ENCODE measurements at places on chromosomes 6 and 20.

- no peaks in the 10 kb centered on the region for H3K27me3 ChIP-seq
- no peak for DNase-seq
- H3K36me3 ChIP-seq, result no peaks in the 10 kb centered on the region
- no peak overlapping the region for H3K27ac ChIP-seq
Measured at GRCh38 chr6:134166511-134167261, 114.3 kb upstream of the SLC2A12 start.

GRCh38 chr6:44957156-44957555 lies 371.0 kb upstream of the RUNX2 start:
- H3K27ac ChIP-seq, result no peak overlapping the region
- H3K27me3 ChIP-seq, result no peaks in the 10 kb centered on the region
- no peaks in the 10 kb centered on the region for H3K36me3 ChIP-seq
- no peak for DNase-seq

- H3K4me3 ChIP-seq, result no peak overlapping the region
- no peak for DNase-seq
- H3K36me3 ChIP-seq, result no peaks in the 10 kb centered on the region
Measured at GRCh38 chr6:112906726-112907125, 559.6 kb downstream of the RFPL4B start.

- no peak overlapping the region for H3K4me3 ChIP-seq
- DNase-seq, result no peak
- no peaks in the 10 kb centered on the region for H3K4me1 ChIP-seq
- H3K36me3 ChIP-seq, result no peaks in the 10 kb centered on the region
Measured at GRCh38 chr20:11136691-11137090, 462.9 kb upstream of the JAG1 start.

GRCh38 chr20:36817496-36817895 lies 43.9 kb upstream of the DSN1 start:
- no peak overlapping the region for H3K4me3 ChIP-seq
- DNase-seq, result no peak
- H3K27me3 ChIP-seq, result no peaks in the 10 kb centered on the region
- no peaks in the 10 kb centered on the region for H3K36me3 ChIP-seq
- H3K27ac ChIP-seq, result no peak overlapping the region

Measured in uterus (tissue), 4 donors.